WTC11 (cell line): ENCODE measurements at places on chromosomes 12 and 14. TPM values are rescaled to one million over a fixed set of nuclear protein-coding genes. Genes with fewer than 3 reads are reported as not detected.

The RNASE3 gene
- not detected in 3 replicates for total RNA-seq

The TGM1 gene
- total RNA-seq: 2.5 to 5.2 TPM (median 4.4 TPM) in 3 replicates

The DCAF5 gene
- 28.9 to 30.3 TPM (median 29.1 TPM) in 3 replicates for total RNA-seq

The HSPB8 gene
- 6.7 to 7.6 TPM (median 7.6 TPM) in 3 replicates for total RNA-seq

The RNASE7 gene
- total RNA-seq: not detected in 3 replicates

The RHOJ gene
- 0.13 TPM in 1 of 3 replicates, not detected in the others for total RNA-seq

The PLEKHD1 gene
- 0.85 to 1.0 TPM (median 0.87 TPM) in 3 replicates for total RNA-seq

The ADCK1 gene
- total RNA-seq: 11.4 to 12.8 TPM (median 12.0 TPM) in 3 replicates

The SLC10A1 gene
- total RNA-seq: 0.09 TPM in 1 of 3 replicates, not detected in the others

DNA sequence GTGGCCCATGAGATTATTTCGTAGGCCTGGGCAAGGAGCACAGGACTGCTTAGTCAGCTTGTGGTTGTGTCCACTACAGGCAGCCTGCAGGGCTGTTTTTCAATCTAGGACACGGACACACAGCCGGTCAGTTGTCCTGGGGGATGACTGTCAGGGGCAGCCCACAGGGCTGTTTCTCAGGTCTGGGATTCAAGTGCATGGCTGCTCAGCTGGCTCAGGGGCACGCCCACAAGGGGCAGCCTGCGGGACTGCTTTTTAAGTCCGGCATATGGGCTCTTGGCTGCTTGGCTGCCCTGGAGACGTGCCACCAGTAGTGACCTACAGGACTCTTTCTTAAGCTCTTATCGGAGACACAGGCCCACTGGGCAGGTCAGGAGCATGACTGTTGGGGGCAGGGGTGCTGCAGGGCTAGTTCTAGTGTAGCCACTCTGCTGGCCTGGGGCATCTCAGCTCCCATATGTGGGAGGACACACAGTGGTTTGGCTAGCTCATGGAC lies 26.6 kb upstream of the GTF2A1 start:
- no peak for DNase-seq

GRCh38 chr12:53601296-53601847 lies 24.8 kb downstream of the ATF7 start:
- no peak for DNase-seq

- no peak for DNase-seq
Measured at GRCh38 chr14:96122496-96122895, 82.1 kb upstream of the BDKRB2 start.

DNA sequence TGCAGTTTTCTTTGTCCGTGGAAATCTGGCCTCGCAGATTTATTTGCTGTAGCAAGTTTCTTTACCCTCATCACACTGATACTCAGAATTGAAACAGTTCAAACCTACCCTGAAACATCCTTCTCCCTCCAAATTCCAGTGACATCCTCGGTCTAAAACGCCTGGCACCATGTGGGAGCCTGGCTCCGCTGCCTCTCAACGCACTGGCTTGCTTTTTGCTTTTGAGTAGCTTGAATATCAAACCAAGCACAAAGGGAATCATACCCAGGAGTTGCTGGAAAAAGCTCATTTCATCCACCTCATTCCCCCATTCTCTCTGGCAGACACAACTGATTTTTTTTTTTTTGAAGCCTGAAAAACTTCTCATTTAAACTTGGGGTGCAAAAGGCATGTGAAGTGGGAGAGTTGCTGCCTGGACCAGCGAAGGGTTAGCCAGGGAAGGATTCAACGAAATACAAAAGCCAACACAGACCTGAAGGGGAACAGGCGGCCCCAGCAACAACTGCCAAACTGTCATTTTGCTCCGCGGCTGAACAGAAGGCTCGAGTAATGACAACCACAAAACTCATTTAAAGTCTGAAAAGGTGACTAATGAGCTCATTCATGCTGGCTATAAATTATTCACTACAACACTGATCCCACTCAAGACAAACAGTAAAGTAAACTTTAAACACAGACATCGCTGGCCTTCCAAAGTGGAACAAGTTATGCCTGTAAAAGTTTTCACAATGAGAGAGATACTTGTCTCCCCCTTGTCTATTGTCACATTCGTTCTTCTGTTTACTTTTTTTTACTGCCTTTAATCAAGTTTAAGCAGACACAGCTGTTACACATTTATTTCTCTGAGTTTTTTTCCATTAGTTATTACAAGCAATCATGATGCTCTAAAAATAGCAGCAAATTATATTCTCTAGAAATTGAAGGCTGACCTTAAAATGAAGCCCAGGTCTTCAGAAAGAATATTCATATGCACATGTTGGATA lies 12.5 kb upstream of the FOXN3 start:
- no peak for DNase-seq

GRCh38 chr12:72828662-72829324 lies 556.6 kb downstream of the TRHDE start:
- no peak for DNase-seq

GRCh38 chr12:5309654-5310053 lies 122.3 kb upstream of the NTF3 start:
- no peak for DNase-seq

- DNase-seq: no peak
Measured at GRCh38 chr12:93895089-93895445, 217.9 kb downstream of the CRADD start.

GRCh38 chr12:130347588-130347987 lies 9.9 kb downstream of the PIWIL1 start:
- no peak for DNase-seq

DNA sequence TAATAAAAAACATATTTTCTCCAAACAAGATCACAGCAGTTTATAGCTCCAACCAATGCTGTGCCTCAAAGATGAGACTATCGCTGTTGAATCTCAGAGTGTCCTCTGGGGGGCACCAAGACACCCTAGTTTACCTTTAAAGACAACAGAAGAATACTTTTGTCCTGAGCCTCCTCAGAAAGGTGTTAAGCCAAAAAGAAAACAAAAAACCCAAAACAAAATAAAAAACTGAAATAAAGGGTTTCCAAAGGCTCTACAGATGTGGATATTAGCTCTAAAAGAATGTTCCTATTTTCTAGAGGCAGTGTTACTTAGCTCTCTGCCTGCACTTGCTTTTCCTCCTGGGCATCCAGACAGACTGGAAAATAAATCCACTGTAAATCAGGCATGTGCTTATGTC lies 86.9 kb upstream of the TTC7B start:
- DNase-seq: peak; percentile 45

DNA sequence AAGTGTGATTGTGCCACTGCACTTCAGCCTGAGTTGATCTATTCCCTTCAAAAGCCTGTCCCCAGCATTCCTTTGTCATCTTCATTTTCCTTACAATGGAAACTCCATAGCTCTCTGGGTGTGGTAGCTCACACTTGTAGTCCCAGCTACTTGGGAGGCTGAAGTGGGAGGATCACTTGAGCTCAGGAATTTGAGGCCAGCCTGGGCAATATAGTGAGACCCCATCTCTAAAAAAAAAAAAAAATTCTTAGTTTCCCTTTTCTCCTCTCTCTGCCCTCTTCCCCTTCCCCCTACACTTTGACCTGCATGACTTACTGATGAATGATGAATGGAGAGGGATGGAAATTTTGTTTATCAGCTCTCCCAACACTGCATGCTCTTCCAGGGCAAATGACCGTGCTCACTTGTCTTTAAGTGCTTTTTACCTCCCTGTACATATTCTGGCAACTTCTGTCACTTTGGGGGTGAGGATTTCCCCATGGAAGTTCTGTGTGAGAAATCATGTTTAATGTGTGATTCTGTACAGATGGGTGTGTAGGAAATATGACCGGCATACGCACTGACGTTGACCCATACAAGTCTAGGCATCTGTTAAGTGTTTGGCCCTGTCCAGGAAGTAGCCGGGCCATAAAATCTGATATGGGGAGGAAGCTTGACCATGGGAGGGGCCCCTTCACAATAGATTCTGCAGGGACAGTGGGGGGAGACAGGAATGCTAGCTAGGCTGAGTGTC lies 65.4 kb downstream of the ZFP36L1 start:
- DNase-seq: no peak

DNA sequence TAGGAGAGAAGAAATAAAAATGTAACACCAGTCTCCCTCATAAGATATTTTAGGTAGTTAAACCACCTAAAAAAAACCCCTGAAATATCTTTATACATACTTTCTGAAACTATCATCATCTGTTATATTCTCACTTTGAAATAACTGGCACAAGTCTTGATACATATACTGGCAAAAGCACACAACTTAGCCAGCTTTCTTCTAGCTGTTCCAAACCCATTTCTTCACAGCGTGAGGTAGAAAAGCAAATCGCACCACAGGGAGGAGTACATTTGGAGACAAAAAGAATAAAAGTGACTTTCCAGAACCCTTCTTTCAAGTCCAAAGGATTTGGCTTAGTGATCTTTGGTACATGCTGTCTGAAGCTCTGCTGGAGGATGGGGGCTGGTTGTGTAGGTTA lies 78.5 kb downstream of the RERG start:
- no peak for DNase-seq

DNA sequence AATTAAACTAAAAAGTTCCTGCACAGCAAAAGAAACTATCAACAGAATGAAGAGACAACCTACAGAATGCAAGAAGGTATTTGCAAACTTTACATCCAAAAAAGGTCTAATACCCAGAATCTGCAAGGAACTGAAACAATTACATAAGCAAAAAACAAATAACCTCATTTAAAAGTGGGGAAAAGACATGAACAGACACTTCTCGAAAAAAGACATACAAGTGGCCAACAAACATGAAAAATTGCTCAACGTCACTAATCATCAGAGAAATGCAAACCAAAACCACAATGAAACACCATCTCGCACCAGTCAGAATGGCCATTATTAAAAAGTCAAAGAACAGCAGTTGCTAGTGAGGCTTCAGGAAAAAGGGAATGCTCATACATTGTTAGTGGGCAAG lies 15.2 kb downstream of the PDE6H start:
- no peak for DNase-seq
